ENCODE measurements at places on chromosomes 7 and 10.

GRCh38 chr10:99372546-99373271, 43.6 kb downstream of the CNNM1 start:
- DNase-seq, result no peak

DNA sequence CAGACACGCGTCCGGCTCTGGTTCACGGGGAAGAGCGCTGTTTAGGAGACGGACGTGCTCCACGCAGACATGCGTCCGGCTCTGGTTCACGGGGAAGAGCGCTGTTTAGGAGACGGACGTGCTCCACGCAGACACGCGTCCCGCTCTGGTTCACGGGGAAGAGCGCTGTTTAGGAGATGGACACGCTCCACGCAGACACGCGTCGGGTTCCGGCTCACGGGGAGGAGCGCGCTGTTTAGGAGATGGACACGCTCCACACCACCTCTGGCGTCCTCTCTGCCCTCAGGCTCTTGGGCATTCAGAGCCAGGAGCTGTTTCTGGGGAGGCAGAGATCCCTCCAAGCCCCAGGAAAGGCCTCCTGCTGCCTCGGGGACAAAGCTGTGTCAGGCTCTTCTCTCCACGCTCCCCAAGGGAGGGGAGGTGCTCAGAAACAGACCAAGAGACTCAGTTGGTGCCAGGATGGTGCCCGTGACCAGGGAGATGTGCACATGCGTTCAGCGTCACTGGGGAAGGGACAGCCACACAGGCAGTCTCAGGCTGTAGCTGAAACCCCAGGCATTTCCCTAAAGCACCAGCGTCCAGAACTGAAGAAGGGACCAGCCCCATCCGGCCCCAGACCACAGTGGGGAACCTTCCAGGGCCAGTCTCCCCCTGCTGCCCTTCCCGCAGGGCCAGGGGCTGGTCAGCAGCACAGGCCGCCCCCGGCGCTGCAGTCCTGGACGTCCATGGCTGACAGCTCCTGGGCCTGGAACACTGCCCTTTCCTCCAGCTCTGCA, 175.6 kb downstream of the ELFN1 start:
- no peak for DNase-seq

DNA sequence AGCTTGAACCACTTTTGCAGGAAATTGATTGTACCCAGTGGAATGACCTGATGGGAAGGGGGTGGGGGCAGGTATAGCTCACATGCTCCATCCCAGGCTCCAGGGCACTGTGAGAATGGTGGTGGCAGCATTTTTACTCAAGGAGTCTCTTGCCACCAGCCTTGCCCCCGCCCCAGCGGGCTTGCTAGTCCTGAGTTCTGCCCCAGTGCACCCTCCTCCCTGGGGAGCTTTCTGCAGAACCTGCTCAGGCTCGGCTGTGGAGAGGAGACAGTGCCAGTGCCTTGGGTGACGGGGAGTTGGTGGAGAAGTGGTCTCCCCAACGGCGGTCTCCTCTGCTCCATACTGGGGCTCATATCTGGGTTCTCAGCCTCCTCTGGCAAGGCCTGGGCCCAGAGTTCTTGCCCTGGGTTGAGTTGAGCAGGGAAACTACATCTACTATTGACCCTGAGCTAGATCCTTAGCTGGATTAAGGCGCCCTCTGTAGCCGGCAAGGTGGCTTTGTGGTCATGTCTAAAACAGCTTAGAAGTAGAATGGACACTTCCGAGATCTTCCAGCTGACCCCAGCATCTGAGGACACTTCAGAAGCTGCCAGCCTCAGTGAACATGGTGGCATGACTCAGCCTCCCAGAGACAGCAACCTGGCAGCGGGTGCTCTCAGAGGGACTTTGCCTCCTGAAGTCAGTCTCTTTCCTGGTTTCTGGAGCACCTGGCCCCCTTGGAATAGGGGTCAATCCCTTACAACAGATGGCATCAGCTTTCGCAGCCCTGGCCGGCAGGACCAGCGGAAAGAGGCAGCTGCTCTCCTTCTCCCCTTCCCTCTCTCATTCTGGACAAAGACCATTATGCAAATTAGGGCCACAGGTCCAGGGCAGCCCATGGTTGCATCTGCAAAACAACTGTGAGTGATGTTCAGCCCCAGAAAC, 363.4 kb upstream of the MKI67 start:
- DNase-seq, result no peak

GRCh38 chr7:84914598-84914997, 272.3 kb downstream of the SEMA3D start:
- no peak for DNase-seq

DNA sequence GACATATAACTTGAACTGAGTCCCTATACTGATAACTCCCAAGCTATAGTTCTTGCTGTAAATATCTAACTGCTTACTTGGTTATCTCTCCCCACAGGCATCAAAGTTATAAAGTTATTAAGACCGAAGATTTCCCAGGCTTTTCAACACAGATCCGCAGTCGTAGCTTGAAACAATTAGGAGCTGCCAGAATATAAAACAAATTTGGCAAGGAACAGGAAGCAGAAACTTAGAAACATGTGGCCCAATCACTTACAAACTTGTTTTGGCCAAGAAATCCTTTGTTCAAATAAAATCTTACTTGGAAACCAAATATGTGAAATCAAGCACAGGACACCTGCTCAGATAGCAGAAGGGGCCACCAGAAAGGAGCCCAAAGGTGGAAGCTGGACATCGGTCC, 9.0 kb downstream of the SLC16A12 start:
- DNase-seq, result no peak
